ENCODE measurements at places on chromosomes 16 and 17.

DNA sequence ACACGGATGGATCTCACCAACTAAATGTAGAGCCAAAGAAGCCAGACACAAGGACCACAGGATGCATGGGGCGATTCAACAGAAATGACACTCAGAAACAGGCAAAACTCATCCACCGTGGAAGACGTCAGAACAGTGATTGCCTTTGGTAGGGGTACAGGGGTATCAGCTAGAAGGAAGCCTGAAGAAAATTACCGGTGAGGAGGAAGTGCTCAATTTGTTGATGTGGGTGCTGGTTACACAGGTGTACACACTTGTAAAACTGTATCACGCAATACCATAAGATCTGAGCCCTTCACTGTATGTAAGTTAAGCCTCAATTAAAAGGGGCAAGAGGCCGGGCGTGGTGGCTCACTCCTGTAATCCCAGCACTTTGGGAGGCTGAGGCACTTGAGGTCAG is 226.1 kb downstream of the C16orf78 start:
- DNase-seq: no peak

DNA sequence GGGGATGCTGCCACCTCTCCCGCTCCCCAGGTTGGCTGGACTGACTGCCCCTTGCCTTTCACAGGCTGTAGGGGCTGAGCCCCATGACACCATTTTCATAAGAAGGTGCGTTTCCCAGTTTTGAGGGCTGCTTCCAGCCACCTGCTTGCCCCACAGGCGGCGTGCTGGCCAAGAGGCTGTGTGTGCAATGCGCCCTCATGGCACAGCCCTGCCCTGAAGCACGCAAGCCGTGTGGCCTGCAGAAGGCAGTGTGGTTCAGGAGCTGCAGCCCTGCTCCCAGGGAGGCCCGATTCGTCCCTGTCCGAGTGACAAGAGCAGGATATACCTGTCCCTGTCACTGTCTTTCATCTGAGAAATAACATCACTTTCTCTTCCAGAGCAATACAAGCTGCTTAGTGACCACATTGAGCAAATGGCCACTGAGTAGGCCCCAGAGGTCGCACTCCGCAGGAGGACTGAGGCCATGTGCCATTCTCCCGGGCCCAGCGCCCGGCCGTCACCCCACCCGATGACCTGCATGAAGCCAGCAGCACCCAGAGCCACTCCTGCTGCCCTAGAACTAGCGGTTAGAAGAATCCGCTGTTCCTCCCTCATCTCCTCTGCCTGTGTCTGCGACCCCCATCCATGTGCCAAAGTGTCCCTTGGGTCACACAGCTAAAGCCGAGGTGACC is 24.2 kb downstream of the CIBAR2 start:
- no peak for DNase-seq

DNA sequence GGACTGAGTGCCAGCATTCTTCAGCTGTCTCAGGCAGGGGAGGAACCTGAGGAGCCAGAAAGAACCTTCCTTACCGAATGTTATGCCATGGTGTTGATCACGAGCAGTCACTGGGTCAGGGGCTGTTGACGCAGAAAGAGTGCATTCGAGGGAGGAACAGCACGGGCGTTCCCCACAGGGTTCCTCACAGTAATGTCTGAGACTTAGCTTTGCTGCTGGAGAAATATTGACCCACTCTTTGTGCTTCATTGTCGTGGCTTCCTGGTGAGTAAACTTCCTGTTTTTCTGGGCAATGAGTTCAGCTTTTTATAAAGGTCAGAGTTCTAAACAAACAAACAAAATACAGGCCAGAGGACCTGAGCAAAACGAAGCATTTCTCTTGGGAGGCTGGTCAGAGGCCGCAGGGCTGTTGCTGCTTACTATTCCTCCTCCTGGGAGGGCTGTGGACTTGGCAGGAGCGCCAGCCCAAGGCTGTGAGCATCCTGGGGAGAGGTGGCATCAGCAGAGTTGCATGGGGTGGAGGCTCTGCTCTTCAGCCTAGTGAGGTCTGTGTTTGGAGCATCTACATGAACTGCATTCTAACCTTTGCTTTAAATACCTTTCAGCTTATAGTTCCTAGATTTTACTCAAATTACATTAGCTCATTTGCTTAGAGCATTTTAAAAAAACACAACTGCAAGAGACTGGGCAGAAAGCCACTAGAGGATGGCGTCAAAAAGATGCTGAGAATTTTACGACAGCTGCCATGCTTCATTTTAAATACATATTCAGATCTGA is 143.1 kb upstream of the CACNG5 start:
- DNase-seq: no peak

DNA sequence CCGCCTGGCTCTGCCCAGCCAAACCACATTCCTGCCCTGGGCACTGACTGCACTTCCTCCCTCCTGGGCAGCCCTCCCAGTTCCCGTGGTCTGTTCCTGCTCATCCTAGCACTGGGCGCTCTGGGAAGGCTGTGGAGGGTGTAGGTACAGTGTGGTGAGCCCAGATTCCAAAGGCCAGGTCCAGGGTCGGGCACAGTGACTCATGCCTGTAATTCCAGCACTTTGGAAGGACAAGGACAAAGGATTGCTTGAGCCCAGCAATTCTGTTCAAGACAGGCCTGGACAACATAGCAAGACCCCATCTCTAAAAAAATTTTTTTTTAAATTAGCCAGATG is 30.6 kb downstream of the C16orf74 start:
- no peak for DNase-seq

- no peak for DNase-seq
Observed at GRCh38 chr16:72805486-72805885, 242.4 kb downstream of the ZFHX3 start.

- DNase-seq: no peak
Observed at GRCh38 chr16:642189-643049, 791 bp downstream of the MCRIP2 start.

DNA sequence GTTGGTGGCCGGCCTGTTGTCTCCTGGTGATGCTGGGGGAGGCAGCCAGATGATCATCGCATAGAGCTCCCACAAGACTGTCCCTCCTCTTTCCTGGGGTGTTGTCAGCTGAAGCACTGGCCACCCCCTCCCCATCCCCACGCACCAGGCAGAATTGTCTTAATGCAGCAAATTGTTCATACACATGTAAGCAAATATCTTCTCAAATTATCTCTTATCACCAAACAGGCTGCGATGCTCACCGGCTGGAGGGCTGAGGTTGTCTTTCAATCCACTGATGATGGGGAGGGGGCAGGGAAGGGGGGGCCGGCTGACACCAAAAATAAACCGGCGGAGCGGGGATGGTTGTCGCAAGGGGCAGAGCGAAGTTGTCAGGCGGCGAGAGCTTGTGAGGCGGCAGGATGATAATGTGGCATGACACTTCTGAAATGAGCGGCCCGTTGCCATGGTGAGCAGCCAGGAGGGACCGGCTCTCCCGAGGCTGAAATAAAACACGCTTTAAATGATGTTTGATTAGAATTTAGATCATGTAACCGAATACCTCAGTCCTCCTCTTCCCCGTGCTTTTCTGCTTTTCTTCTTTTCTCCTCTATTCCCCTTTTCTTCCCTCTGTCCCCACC is 59.8 kb downstream of the MRM1 start:
- no peak for DNase-seq

DNA sequence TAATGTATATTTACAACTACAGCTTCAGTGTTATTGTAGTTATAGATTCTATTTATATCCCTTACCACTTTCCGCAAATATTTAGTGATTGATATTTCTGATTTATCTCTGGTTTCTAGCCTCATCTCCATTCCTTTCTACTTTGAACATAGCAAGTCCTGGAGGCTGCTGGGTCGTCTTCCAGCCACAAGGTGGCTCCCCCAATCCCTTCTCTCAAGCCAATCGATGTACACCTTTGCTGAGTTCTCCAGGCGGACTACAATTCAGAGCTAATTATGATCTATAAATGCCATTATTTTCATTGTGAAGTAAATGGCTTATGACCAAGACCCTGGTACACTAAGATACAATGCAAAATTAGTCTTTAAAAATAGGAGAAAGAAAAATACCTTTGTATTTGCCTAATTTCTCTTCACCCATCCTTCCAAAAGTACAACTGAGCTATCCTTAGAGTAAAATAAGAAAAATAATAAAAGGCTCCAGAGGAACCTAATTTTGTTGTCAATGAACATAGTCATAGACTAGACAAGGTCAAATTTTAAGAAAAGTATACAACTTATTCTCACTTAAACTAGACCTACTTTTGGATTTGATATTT is 122.1 kb downstream of the SKAP1 start:
- peak; percentile 66 for DNase-seq

DNA sequence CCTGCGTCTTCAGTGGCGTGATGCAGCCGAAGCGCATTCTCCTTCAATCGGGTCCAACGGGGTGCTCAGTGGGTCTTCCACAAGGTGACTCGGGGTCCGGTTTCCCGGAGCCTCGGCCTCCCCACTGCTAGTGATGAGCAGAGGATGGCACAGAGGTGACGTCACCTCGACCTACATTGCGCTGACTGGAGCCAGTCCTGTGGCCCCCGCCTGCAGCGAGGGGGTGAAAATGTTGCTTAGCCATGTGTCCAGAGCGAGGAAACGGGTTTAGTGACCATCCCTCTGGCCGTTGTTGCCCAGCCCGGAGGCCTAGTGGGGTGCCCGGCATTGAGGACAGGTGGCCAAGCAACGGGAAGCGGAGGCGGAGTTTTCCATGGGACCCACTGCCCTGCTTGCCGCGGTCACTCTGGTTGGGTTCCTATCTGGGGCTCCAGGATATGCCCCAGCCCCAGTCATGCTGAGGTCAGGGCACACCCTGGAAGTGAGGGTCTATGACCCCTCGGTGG is 190.6 kb upstream of the CIBAR2 start:
- no peak for DNase-seq
